Stimulated activated CD4-positive, alpha-beta T cell treated with anti-CD3 and anti-CD28 coated beads, Interleukin-2, amount 100 ng/mL, for 4 hours (primary cell): ENCODE measurements at places on chromosomes 1 and 21.

DNA sequence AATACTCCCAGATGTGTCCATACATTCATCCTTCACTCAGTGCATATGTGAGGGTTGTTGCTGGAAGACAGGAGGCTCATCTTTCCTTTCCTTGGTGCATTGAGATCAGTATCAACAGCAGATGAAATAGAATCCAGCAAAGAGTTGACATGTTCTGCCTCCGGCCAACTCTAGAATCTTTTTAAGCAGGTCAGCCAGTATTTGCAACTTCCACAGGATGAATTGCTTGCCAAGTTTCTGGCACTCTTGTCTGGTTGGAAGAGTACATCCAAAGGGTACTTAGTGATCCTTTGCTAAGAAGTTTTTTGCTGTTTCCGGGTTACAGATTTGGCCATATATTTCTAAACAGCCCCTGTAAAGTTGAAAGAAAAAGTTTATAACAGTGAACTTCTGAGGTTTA lies 21.1 kb downstream of the SYNC start:
- DNase-seq: no peak

DNA sequence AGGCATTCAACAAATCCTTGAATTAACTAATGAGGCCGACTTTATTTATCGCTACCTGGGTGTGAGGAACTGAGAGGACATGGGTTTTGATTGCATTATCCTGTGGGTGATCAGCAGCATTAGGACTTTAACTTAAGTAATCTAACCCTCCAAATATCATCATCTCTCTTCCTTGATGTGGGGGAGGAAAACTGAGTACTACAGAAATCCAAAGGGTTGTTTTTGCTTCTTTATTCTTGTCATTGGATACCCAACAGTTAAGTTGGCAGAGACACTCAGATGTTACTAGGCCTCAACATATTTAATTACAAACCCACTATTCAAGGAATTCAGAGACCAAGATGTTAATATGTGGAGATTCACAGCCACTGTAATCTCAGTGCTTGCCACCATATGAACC lies 97.4 kb upstream of the ST6GALNAC5 start:
- DNase-seq: no peak

DNA sequence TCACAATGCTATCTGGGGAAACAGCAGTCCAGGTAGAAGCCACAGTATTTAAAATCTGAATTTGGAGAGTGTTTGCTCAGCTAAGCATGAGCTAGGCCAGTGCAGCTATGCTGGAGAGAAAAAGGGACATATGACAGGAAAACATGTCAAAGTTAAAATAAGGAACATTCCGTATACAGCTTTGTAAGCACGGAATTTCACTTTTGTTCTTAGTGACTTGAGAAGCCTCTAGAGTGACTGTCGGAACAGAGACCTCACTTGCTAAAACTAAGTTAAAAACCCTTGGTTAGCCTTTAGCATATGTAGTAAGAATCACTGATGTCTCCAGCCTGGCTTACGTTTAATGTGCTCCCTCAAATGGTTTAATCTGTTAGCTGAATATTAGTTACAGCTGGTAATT lies 661.7 kb downstream of the KCNT2 start:
- DNase-seq: no peak

- DNase-seq: no peak
These were observed 798 bp downstream of the ZBED6 start for GRCh38 chr1:203796236-203796605.
